ENCODE measurements at places on chromosomes 12 and 14.

DNA sequence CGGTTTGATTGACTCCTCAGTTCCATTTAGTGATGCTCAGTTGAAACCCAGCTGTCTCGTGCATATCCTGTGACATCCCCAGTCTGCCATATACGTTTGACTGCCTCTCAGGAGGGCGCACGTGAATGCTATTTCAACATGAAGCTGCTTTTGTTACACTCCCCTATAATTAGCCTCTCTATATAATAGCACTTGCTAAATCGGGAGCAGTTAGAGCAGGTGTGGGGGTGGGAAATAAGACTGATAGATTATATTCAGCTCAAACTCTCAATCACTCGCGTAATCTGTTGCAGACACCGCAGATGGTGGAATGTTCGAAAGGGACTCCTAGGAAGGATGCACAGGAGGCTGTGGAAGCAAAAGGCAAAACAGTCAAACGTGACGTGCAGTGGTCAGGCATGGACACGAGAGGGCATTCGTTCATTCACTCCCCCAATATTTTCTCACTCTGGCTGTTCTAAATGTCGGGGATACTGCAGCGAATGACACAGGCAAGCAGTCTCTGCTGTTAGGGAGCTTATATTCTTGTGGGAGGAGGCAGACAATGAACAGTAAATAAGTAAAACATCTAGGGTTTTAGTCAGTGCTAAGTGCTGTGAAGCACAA lies 29.8 kb downstream of the KCNA1 start:
- peak; percentile 60 for DNase-seq

DNA sequence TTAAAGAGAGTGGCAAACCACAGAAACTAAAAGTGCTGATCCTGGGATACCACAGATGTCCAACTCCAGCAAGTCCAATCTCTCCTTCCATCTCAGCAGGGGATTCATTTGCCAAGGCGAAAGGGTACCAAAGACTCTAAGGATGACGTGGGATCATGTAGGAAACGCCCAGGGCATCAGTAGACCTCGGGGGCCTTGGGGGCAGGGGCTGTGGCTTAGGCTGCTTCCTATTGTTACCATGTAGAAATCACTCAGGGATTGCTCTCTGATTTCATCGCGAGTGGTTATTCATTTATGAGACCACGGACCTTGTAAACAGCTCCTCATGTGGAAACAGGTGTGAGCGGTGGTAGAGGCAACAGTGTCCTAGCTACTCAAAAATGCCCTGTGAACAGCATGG lies 149.3 kb upstream of the FKBP4 start:
- DNase-seq: no peak

- DNase-seq: no peak
Measured at GRCh38 chr12:80101126-80101525, 1.8 kb downstream of the OTOGL start.

DNA sequence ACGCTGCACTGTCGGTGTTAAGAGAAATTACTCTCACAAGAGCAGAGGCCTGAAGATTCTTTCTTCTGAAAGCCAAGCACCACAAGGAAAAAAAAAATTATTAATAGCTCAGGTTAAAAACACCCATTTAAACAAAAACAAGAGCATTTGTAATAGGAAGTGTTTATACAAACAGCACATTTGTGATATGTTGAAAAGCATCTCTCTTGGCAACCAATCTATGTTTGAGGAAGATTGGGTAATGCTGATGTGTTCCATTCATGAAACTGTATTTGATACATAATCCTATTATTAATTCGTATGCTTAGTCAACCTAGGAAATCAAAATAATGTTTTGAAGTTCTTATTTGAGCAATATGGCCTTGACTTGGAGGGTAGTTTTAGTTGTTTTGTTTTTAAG lies 36.5 kb downstream of the SSPN start:
- DNase-seq: no peak

GRCh38 chr14:22939684-22940083 lies 10.5 kb upstream of the PRMT5 start:
- DNase-seq: no peak

GRCh38 chr12:57191410-57191809 lies 25.2 kb upstream of the NXPH4 start:
- no peak for DNase-seq

DNA sequence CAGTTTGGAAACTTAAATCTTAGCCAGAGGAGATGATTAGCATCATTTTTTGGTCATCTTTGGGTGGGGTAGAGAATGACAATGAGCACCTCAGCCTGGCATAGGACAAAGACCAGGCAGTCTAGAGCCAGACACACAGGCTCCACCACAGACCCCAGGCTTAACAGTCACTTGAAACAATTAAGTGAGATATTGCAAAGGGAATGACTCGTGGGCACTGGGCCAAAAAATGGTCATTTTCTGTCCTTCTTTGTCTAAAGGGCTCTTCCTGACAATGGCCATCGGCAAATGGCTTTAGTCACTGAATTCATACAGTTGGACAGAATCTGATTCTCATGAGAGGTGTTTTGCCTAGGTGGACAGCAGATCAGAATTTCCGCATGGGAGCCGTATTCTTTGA lies 78.0 kb upstream of the DICER1 start:
- DNase-seq: no peak

DNA sequence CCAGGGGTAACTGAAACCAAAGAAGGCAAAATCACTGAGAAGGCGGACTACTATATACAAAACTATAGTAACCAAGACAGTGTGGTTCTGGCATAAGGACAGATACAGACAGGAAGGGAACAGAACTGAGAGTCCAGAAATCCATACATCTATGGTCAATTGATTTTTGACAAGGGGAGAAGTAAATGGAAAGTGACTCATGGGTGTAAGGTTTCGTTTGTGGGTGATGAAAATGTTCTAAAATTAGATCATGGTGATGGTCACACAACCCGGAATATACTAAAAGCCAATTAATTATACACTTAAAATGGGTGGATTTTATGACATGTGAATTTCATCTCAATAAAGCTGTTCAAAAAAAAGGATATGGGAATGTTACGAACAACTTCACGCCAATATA lies 18.7 kb downstream of the ANGEL1 start:
- no peak for DNase-seq

GRCh38 chr12:113184098-113184899 lies 979 bp downstream of the DDX54 start:
- DNase-seq: no peak

DNA sequence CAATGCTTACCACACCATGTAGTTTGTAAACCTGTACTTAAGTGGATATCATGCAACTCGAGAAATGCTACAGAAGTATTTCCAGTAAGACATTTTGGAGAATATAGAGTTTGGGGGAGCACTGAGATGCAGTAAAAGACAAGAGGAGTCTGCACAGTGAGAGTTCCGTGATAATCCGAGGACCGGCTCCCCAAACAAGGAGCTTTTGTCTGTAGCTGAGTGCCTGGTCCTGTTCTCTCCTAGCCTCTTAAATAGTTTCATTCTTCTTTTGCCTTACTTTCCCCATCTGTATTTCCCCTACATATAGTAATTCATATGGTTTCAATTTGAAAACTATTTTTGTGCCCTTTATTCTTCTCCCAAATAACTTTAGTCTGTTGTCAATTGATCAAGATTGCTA lies 364.1 kb downstream of the EGLN3 start:
- DNase-seq: no peak

- DNase-seq: no peak
Measured at GRCh38 chr14:37711831-37712475, 116.5 kb downstream of the TTC6 start.

GRCh38 chr12:109656743-109657142 lies 56.9 kb upstream of the FAM222A start:
- DNase-seq: no peak

DNA sequence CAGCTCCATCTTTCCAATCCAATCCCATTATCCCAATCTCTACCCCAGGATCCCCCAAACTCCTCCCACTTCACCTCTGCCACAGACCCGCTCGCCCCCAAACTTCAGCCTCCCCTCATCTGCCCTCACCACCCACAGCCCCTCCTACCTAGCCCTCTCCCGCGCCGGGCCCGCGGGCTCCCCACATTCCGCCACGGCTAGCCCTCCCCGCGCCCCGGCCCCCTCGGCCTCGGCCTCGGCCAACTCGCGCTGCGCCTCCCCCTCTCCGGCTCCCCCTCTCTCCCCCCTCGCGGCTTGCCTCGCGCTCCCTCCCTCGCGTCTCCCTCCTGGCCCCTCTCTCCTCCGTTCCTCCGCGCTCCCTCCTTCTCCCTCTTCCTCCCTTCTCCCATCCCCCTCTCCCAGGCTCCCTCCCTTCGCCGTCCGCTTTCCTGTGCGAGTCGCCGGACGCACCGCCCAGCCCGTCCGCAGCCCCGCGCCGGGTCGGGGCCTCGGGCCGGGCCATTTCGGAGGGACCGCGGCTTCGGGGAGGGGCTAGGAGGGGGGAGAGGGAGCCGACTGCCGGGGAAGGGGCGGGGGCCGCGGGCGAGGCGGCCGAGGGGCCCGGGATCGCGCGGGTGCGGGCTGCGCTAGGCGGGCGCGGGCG lies at the start of gene ATN1:
ATN1 (plus strand) TSS at position 581 of the 643 bp plus-strand sequence. CDS start 6,043 bp downstream, outside the sequence.
- peak; percentile 86 for DNase-seq

GRCh38 chr14:81042438-81042837 lies 87.0 kb downstream of the TSHR start:
- DNase-seq: no peak

GRCh38 chr12:113149361-113150150 lies at the start of gene CFAP73:
Gene CFAP73 (plus strand): TSS chr12:113149724. CDS start chr12:113149858, 134 bp downstream.
- peak; percentile 84 for DNase-seq

- DNase-seq: peak; percentile 34
Measured at GRCh38 chr14:74038020-74038859, 19.1 kb downstream of the BBOF1 start.

- DNase-seq: no peak
Measured at GRCh38 chr12:110778833-110779577, 36.3 kb upstream of the PPP1CC start.

DNA sequence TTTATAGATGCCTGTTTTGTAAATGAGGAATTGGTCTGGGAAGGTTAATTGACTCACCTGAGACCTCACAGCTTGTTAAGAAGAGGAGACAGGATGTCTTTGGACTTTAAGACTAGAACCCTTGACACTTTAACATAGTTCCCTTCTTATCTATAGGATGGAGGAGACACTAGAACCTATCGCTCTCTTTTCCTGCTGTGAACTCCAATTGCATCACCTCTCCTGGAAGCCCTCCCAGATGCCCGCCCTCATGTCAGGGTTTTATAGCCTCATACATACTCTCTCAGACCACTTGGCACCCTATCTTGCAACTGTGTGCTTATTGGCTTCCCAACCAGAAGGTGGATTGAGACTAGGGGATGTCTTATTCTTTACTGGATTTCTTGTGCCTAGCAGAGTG lies 2.5 kb upstream of the CTDSP2 start:
- no peak for DNase-seq

DNA sequence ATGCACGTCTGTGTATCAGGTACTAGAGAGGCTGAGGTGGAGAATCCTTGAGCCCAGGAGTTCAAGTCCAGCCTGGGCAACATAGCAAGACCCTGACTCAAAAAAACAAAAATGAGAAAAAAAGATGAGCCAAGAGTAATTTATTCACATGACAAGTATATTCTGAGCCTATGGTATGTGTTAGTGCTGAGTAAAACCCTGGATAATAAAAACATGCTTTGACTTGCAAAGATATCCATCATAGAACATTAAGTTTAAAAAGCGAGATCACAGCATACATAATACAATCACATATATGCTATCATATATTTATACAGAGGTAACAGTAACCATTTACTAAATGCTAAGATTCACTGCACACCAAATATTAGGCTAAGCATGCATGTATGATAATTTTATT lies 23.9 kb upstream of the SLC10A1 start:
- DNase-seq: no peak

GRCh38 chr12:10884086-10884725 lies at the start of gene PRH1:
Gene PRH1 (minus strand): TSS chr12:10884255. CDS start chr12:10884217, 38 bp downstream.
- no peak for DNase-seq

DNA sequence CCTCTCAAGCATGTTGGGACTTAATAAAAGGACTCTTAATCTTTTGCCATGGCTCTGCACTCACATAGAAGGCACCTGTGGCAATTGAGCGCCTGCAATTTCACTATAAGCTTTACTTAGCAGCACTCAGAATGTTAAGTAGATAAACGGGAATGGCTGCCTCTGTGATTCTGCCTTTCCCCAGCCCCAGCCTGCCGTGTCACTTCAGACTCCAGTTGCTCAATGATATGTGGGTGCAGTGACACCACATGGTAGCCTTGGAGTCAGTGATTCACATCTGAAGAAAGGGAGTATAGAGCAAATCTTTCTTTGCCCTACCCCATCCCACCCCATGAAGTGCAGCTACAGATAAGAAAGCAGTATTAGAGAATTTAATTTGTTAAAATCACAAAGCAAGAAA lies 96.1 kb downstream of the ZFC3H1 start:
- DNase-seq: no peak

- DNase-seq: no peak
Measured at GRCh38 chr12:62656591-62657362, 190.2 kb downstream of the MON2 start.

DNA sequence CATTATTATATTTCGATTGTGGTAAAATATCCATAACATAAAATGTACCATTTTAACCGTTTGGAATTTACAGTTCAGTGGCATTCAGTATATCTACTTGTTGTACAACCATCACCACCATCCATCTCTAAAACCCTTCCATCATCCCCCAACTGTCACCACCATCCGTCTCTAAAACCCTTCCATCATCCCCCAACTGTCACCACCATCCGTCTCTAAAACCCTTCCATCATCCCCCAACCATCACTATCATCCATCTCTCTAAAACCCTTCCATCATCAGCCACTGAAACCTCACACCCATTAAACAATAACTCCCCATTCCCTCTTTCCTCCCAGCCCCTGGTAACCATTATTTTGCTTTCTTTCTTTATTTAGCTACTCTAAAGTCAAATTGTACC lies 144.2 kb upstream of the EEA1 start:
- DNase-seq: no peak

GRCh38 chr14:101889898-101890297 lies 74.5 kb upstream of the DYNC1H1 start:
- no peak for DNase-seq

- DNase-seq: no peak
Measured at GRCh38 chr12:94987076-94987669, 16.3 kb downstream of the NDUFA12 start.

GRCh38 chr12:66901138-66901932 lies 222.5 kb upstream of the GRIP1 start:
- DNase-seq: no peak

DNA sequence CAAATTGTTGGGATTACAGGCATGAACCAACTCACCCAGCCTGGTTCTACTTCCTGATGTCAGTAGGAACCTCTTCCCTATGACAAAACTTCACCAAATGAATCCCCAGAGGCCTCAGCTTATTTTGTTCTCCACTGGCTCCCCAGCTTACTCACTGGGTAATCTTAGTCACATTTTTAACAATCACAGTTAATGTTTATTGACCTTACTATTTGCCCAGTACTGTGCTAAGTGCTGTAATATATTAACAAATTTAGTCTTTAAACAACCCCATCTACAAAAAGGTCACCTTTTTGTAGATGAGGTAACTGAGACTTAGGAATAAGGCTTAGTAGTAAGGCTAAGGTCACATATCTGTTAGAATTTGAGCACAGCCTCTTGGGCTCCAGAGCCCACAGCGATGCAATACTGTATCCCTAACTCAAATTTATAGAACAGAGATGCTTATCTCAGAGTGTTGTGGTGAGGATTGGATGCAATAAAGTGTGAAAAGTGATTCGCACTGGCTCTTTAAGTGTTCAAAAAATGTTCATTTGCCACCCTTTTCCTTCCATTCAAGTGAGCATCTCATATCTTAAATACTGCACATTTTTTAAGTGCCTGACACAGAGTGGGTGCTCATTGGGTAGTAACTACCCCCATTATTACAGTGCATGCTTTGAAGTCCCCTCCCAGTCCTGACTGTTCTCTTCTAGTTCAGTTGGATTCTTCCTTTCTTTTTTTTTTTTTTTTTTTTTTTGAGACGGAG lies 146.4 kb upstream of the ARHGAP5 start:
- no peak for DNase-seq
